Hematopoietic multipotent progenitor cell treated with erythropoietin and hydrocortisone succinate and interleukin-3 and kit ligand, for 15 days (in vitro differentiated cells): ENCODE measurements at places on chromosomes 1 and 21.
A peak's percentile ranks its signal among the peaks of the same experiment; 100 is the strongest.

- peak; percentile 68 for DNase-seq
These were observed 475 bp upstream of the NPPB start for GRCh38 chr1:11858968-11859871.

- DNase-seq = peak; percentile 79
These were observed 4.0 kb downstream of the GLMP start for GRCh38 chr1:156291226-156292061.

DNA sequence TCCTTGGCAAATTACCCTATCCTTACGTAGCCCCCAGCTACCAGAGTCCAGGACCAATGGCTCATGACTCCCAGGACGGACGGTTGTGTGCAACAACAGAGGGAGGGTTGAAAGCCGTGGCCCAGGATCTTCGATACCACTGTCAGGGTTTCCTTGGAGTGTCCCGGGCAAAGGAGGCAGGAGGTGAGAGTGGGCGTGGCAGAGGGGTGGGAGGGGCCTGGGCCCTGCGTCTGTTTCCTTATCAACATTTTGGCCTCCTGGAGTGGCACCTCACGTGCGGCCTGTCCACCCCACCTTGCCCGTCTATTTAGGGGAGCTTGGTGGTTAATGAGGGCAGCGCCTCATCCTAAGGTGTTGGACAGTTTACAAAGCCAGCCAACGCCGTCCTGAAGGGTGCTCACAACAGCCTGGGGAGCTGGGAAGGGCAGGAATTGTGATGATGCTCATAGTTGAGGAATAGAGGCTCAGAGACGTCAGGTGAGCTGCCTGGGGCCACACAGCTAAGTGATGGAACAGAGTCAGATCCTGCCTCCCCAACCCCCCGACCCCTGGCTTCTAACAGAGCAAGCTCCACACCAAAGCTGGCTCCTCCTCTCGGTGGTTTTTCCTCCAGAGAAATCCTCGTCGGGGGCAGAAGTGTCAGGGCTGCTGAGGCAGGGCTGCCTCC lies 17.4 kb upstream of the ARHGEF10L start:
- no peak for DNase-seq

- no peak for DNase-seq
These were observed 180.7 kb downstream of the ZC3H11B start for GRCh38 chr1:219432191-219432606.

DNA sequence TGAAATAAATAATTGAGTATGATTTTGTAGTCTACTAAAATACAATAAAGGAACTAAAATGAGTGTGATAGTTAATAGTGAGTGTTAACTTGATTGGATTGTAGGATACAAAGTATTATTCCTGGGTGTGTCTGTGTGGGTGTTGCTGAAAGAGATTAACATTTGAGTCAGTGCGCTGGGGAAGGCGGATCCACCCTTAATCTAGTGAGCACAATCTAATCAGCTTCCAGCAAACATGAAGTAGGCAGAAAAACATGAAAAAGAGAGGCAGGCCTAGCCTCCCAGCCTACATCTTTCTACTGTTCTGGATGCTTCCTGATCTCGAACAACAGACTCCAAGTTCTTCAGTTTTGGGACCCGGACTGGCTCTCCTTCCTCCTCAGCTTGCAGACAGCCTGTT lies 1716.6 kb downstream of the MRPL39 start:
- peak; percentile 13 for DNase-seq

DNA sequence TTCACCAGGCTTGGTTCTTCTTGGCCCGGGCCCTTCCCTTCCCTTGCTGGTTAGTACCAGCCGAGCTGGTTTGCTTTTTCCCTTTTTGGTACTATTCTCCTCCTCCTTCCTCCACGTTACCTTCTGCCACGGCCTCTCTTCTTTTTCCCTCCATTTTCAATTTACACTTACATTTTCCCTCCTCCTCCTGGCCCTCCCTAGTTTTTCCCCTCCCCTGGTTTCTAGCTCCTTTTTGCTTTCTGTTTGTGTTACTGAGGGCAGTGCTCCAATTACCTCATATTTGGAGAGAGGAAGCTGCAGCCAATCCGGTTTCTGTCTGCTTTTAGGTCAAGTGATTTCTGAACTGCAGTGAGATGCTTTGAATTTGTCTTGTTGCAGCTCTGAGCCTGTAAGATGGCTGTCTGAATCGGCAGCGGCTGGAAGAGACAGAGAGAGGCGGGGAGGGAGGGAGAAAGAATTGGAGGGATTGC lies 63.7 kb downstream of the MACF1 start:
- no peak for DNase-seq

GRCh38 chr1:150516616-150517015 lies 1.1 kb downstream of the FALEC start:
- no peak for DNase-seq

DNA sequence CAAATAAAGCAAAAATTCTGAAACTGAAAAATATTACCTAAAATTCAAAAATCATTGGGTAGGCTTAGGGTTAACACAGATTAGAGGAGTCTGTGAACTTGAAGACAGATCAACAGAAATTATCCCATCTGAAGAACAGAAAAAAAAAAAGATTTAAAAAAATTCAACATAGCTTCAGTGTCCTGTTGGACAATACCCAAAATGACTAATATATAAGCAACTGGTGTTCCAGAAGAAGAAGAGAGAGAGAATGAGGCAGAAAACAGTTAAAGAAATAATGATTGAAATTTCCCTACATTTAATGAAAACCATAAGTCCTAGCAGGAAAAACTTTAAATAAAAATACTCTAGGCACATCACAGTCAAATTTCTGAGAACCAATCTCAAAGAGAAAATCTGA lies 31.5 kb downstream of the TMCO1 start:
- no peak for DNase-seq

DNA sequence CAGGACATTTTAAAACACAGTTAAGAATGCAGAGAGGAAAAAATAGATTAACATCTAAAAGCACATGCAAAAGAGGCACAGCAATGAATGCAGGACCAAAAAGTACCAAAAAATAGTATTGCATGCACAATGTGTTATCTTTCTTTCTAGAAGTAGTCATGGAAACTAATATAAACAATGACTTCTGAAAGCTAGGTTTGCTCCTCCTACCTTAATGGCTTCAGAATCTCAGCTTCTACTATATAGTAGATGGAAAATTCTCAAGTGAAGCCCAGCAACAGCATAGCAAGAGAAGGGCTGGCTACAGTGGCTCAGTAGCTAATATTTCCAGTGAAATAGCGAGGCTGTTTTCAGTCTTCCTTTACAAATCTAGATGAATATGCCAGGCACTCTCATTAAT lies 125.1 kb downstream of the CRB1 start:
- no peak for DNase-seq

GRCh38 chr21:42317341-42317741 lies 2.1 kb upstream of the TFF3 start:
- DNase-seq = no peak

GRCh38 chr1:234324821-234325220 lies 48.4 kb upstream of the COA6 start:
- DNase-seq = no peak

DNA sequence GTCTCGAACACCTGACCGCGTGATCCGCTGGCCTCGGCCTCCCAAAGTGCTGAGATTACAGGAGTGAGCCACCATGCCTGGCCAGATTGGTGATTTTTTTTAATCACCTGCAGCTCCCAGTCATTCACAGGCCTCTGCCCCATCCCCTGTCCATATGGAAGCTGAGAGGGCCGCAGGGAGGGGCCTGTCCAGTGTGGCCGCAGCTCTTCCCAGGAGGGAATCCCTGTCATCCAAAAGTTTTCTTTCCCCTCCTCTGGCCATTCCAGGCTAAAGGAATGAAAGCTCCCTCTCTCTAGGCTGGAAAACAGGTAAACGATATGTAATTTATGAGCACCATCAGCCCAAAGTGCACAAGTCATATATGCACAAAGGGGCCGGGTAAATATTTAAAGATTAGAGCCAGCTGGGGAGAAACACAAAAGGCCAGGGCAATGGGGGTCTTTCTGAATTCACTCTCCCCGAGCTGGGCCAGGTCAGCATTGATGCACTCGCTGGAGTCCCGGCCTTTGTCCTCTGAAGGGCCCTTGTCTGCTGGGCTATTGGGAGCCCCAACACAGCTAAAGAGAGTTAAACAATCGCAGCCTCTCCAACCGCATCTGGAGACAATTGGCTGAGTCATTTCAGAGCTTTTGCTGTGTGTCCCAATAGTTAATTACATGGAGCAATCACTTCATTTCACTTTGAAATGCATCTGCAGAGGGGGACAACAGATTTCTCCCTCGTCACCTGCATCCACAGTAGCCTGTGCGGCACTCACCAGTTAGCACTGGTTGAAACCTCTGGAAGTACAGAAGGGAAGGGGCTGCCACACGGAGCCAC lies 3.8 kb upstream of the HES3 start:
- no peak for DNase-seq

- no peak for DNase-seq
These were observed 3.7 kb upstream of the SLC2A5 start for GRCh38 chr1:9073143-9073542.

DNA sequence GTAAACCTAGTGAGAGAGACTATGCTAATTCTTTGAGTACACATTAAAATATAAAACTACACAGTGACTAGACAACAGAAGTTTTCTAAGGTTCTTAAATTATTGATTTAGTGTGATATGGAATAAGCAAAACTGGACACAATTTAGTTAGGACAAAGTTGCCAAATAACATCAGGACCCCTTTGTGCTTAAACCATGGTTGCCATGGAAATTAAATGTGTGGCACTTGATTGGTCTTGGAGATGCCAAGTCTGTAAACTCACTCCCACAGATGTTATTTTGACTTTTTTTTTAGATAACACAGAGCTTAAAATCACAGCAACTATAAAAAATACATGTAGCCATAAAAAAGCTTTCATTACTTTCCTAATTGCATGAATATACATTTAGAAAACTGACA lies 234.6 kb downstream of the BRINP3 start:
- DNase-seq = no peak

- peak; percentile 81 for DNase-seq
These were observed 57.5 kb downstream of the KIAA0319L start for GRCh38 chr1:35499652-35500176.

GRCh38 chr21:36247316-36248010 lies 72.5 kb upstream of the MORC3 start:
- no peak for DNase-seq

DNA sequence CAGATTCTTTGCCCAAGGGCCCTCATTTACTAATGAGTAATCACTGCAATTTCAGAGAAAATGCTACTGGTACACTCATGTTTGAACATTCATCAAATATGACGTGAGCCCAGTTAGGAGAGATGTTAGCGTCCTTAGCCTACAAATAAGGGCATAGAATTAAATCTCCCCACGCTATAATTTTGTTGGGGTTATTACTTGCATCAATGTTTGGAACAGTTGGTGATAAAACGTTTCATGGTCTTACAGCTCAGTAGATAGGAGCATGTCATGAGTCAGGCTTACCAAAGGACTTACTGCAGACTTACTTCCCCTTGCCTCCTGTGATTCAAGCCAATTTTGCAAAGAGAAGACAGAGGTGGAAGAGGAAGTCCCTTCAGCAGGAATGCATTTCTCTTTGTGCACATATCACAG lies 304.0 kb downstream of the KIF26B start:
- DNase-seq = no peak

- no peak for DNase-seq
These were observed 35.2 kb upstream of the LRP8 start for GRCh38 chr1:53362851-53363642.

DNA sequence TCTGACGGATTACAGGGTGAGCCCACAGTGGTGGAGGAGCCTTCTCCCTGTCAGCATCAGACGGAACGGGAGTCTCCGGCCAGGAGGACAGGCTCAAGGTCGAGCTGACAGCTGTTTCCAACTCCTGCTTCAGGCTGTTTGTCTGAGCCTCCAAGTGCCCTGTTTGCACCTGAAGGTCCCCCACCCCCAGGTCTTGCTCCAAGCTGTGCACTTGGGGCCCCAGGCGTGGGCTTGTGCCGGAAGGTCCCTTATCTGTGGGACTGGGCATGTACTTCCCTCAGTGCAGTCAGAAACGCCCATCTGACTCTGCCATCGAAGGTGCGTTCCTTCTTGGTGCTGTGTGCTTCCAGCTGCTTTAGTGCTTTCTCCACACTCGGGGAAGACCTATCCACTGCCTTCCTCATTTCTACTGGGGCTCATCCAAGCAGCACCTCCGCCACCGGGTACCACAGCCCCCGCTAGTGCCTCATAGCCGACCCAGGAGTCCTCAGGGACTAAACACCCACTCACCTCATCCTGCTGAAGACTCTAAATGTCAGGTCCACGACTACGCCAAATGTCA lies 29.5 kb upstream of the CR2 start:
- no peak for DNase-seq

- no peak for DNase-seq
These were observed 91.2 kb upstream of the KCNJ15 start for GRCh38 chr21:38165466-38166172.

DNA sequence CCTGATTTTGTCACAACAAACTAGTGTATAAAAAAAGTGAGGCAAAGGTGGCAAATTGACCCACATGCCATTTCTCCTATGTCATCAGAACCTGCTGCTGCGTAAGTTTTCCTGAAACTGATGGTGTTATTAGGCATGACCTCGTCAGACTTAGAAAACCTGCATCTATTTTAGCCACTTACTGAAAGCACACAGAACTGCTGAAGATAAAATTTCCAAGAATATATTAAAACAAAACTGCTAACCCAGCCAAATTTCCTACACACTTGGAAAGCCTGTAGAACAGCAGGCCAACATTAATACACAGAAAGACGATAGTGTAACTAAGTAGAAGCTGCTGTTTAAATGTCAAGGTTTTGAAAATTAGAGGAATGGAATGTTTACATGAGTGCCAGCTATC lies 674.5 kb upstream of the CXADR start:
- no peak for DNase-seq

GRCh38 chr1:42259059-42259738 lies 75.8 kb downstream of the FOXJ3 start:
- no peak for DNase-seq

GRCh38 chr1:39282537-39283216 lies 78.2 kb downstream of the MACF1 start:
- DNase-seq = no peak

GRCh38 chr1:192485692-192486436 lies 89.7 kb upstream of the RGS1 start:
- DNase-seq = no peak

GRCh38 chr21:37855647-37856625 lies 60.3 kb downstream of the KCNJ6 start:
- DNase-seq = no peak

- no peak for DNase-seq
These were observed 664 bp upstream of the ADORA3 start for GRCh38 chr1:111504097-111504496.

DNA sequence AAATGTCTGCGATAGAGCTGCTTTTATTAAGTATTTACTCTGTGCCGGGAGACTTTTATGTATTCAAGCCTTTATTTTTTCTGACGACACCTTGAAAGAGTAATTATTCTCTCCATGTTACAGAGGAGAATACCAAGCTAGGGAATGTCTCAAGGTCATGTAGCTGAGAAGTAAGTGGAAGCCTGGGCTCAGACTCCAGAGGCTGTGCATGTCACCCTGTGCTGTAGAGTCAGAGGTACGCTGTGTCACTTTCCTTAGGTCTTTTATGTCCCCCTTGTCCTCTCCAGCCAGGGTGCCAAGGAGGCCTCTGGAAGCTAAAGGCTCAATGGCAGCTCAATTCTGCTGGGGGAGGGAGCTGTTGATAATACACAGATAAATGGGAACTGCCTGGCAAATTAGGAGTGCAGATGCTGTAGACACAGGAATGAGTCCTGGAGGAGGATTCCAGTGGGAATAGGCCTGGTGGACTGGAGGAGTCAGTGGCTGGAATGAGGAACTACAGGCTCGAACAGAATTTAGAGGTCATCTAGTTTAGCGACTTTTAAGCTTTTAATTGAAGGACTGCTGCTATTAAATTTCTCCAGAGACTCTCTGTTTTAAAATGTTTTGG lies 9.3 kb upstream of the IL19 start:
- no peak for DNase-seq

- no peak for DNase-seq
These were observed 22.8 kb downstream of the WDR64 start for GRCh38 chr1:241674805-241675384.
